ENCODE measurements at places on chromosomes 16 and 17.

- DNase-seq: no peak
Measured at GRCh38 chr17:64460955-64461354, 12.0 kb downstream of the MILR1 start.

GRCh38 chr16:72848759-72849664 is 198.9 kb downstream of the ZFHX3 start:
- no peak for DNase-seq

GRCh38 chr16:21565861-21566669 is 33.3 kb upstream of the METTL9 start:
- DNase-seq: no peak

DNA sequence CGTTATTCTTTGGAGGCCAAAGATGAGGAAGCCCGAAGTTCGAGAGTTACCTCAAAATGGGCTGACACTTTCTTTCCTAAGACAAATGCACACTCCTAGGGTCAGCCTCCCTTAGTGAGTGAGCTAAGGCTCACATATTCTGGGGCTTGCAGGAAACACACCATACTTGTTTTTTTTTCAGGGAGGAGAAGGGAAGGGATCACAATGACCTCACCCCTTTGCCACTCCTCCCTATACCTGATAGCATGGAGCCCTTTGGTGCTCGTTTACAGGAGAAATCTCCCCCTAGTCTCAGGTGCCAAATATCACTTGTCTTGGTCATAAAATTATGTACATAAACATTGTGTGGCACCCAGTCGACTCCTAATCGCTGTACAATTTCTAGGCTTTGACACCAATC is 4.6 kb upstream of the TMEM100 start:
- DNase-seq: no peak

GRCh38 chr16:86786338-86786737 is 208.0 kb downstream of the FOXL1 start:
- no peak for DNase-seq

- no peak for DNase-seq
Measured at GRCh38 chr17:78110363-78111015, 18.1 kb downstream of the TMC6 start.

- no peak for DNase-seq
Measured at GRCh38 chr17:14859542-14859941, 405.6 kb downstream of the PMP22 start.

- DNase-seq: no peak
Measured at GRCh38 chr16:48176635-48177408, 21.0 kb upstream of the ABCC12 start.

- DNase-seq: no peak
Measured at GRCh38 chr16:82715160-82715559, 88.4 kb downstream of the CDH13 start.

- DNase-seq: no peak
Measured at GRCh38 chr16:75550211-75550662, 5.8 kb downstream of the TMEM231 start.

DNA sequence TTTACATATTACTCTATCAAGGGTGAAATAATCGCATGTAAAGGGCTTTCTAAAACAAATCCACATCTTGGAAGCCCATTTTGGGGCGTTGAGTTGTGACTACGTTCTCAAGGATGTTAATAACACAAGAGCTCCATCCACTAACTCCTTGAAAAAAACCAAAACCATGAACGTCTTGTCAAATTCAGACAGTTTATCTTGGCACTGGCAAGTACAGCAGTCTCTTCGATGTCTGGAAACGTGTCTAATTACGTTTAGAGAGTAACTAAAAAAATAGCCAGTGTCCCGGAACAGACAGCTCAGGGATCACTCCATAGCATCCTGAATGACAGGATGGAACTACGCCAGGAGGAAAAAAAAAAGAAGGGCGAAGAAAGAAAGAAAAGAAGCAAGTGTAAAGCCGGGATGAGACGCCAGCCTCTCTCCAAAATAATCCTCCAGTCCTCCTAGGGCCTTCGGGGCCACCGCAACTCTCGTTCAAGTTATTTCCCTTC is 954 bp downstream of the MYO1D start:
- no peak for DNase-seq

- no peak for DNase-seq
Measured at GRCh38 chr16:84794626-84795025, 25.2 kb upstream of the CRISPLD2 start.

- no peak for DNase-seq
Measured at GRCh38 chr17:11899537-11899942, 97.7 kb downstream of the ZNF18 start.

DNA sequence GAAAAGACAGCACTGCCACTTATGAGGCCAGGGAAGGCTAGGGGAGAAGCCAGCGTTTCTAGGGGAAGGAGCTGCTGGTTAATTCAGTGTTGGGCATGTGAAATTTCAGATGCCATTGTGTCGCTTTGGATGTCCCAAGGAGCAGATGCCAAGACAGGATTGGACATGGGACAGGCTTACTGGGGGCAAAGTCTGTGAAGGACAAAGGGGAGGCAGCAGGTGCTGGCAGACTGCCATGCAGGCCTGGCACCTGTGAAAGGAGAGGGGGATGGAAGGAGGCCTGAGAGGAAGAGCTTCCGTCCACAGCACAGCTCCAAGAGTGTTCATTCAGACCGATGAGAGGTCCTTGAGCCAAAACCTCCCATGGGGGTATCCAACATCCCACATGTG is 255.5 kb upstream of the RPL38 start:
- no peak for DNase-seq

GRCh38 chr17:42311240-42312034 is 23.1 kb downstream of the STAT5A start:
- no peak for DNase-seq

DNA sequence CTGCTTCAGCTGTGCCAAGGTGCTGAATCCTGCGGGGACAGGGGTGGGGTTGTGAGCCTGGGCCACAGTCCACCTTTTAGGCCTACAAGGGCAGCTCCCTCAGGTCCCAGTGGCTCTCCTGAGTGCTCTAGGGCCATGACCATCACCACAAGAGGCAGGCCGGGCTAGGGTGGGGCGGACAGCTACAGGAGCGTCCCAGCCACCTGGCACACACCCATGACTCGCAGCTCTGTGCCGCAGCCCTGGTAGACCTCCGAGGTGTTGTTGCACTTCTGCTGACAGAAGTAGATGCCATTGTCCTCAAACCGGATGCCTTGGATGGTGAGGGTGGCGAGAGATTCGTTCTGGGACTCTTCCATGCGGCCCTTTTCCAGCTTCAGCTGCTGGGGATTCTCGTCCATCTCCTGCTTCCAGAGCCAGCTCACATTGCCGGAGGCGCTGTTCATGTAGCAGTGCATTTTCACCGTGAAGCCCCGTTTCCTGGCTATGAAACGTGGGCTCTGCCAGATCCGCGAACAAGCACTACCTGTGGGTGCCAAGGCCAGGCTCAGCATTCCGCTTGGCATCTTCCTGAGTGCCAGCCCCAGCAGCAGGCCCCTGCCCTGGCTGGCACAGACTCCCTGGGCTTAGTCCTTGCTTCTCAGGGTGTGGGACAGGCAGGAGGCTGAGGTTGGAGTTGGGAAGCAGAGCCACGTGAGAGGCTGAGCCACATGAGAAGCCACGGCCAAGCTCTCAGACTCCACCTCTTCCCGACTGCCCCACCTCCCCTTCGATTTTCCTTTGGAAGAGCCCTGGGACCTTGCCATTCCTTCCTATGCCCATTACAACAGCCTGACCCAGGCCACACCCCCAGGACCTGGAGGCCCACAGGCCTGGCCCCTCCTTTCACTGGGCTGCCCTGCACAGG is 2.0 kb downstream of the CD79B start:
- DNase-seq: no peak

- no peak for DNase-seq
Measured at GRCh38 chr16:79420493-79420892, 180.0 kb downstream of the MAF start.

DNA sequence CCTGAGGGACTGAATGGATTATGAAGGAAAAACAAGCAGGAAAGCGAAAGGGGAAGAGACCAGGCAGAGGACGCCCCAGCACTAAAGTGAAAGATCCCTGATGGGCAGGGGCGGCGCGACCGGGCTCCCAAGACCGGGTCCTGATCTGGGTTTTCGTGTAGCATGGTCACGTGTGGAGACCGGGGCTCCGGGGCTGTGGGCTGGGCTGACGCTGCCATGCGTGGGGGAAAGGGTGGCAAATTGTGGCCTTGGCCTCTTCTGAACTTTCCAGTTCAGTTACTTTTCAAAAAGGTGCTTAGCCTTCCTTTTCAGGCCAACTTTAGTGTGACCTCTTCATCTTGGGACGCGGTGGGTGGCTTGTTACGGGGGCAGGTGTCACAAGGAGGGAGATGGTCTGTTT is 57.5 kb downstream of the METRNL start:
- DNase-seq: no peak

DNA sequence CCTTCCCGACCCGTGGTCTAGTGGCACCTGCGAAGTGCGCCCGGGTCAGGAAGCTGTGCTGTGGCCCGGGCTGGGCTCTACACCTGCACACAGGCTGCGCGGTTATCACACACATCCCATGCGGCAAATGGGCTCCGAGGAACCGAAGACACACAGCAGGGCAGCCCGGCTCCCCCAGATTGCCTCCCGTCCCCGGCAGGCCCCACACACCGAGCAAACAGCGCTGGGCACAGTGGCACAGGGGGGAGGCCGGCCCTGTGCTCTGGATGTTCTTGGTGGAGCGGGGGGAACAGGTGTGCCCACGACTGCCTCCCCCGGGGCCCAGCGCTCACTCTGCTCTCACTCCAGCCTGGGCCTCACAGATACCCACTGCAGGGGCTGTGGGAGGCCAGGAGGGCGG is 28.9 kb upstream of the PABPN1L start:
- no peak for DNase-seq

DNA sequence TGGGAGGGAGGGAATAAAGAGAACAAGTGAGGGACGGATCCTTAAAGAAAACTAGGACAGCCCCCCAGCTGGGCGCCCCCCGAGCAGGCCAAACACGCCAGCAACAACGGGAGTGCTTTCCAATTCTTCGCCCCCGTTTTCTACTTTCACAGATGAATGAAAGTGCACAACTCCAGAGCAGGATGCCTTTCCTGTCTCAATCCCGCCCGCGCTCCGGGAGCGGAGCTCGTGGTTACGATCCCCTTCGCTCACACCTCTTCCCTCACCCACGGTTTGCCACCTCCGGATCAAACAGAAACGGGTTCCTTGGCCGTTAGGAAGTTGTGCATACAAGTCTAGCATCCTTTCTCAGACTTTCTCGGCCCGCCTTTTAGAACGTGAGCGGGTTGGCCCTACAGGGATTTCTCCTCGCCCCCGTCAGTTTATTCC is 680 bp downstream of the SKA2 start:
- no peak for DNase-seq

DNA sequence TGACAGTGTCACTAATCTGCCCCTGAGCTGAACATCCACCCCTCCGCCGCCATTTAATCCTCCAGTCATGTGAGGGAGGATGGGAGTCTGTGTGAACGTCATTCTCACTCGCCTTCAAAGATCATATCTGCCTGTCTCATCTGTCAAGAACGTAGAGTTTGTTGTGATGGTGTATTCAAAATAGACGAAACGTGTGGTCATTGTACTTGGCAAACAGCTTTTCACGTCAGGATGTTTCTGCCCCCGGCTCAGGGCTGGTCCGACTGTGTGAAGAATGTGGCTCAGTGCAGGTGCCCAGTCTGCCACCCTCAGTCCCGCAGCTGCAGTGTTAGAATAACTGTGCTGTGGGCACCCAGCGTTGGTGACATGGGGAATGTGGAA is 148.0 kb downstream of the KCNJ12 start:
- DNase-seq: no peak

DNA sequence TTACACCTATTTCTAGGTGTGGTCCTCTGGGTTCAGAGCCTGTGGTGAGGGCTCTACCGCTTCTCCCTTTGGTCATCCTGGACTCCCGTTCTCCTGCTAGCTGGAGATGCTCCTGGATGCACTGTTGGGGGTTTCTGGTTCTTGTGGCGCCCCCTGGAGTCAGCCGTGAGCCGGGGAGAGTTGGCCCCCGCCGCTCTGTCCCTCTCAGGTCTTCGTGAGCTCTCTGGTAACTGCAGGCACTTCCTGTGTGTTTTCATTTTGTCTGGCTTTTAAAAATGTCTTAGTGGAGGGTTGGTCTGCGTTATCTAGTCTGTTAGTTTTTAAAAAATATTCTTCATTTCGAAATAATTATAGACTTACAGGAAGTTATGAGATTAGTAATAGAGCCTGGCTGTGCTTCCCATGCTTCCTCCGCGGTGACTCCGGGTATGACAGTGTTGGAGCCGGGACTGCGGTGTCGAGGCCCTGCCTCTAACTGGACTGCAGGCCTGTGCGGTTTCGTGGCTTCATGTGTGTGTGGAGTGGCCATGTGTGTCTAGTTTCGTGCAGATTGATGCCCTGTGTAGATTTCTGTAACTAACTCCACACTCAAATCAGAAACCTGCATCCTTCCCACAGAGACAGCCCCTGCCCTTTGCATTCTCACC is 78.0 kb upstream of the ZNF750 start:
- DNase-seq: no peak

DNA sequence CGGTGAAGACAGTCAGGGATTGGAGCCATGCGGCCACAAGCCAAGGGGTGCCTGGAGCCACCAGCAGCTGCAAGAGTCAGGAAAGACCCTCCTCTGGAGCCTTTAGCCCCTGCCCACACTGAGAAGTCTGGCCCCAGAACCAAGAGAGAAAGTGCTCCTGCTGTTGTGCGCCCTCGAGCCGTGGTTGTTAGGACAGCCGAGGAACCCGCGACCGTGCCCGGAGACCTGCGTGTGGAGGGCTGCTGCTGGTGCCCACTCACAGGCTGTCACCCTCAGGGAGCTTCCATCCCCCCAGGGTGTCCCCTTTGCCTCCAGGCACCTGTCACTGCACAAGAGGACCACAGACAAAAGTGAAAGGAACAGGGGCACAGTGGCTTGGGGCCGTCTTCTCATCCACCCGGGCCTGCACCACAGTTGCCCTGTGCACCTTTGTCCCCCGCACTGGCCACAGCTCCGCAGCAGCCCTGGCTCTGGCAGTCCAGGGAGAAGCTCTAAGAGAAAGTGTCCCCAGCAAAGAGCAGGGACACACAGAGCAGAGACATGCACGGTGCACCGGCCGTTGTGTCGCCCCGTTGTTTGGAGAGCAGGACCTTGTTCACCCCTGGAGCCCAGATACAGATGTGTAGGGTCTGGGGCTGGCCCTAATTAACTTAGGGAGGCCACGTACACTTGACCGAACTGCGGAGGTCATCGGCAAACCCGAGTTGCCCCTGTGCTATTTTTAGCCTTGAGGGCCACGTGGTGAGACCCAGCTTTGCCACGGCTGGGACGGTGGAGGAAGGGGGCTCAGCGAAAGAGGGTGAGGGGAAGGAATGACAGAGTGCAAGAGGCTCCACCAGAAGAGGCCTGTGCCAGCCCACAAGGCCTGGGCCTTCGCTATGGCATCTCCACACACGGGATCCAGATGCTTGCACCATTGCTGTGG is 329.2 kb downstream of the C16orf95 start:
- no peak for DNase-seq

- DNase-seq: no peak
Measured at GRCh38 chr17:64398320-64398719, 7.7 kb upstream of the PECAM1 start.

Measured in GM18507 (cell line).